Urinary bladder (tissue), 4 donors: ENCODE measurements at places on chromosomes 2 and 18. TPM values are rescaled to one million over a fixed set of nuclear protein-coding genes. Genes with fewer than 3 reads are reported as not detected.

- no peak for DNase-seq
Measured at GRCh38 chr2:43075811-43076585, 150.4 kb downstream of the ZFP36L2 start.

GRCh38 chr2:128237081-128237534 is 81.6 kb downstream of the HS6ST1 start:
- no peak for DNase-seq

- no peak for DNase-seq
Measured at GRCh38 chr18:14921547-14921946, 173.6 kb downstream of the ANKRD30B start.

DNA sequence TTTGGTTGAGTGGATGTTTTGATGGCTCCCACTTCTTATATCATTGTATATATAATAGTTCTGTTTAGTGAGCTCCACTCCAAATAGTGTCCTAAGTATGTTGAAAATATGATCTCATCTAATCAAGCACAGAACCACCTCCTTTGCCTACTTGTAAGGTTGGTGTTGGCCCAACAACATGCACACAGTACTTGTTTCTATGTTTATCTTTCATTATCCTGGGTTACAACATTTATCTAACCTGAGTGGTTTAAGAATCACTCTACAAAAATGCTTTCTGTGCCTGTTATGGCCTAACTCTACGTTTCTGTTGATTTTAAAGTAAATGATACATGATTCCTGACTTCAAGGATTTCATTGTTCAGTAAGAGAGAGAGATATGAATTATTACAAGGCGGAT is 281.9 kb downstream of the FIGN start:
- DNase-seq = no peak

ACOXL gene
- 1.2 TPM for polyA plus RNA-seq

GRCh38 chr2:58047373-58047935 is 848 bp downstream of the VRK2 start:
- no peak for DNase-seq

- DNase-seq = no peak
Measured at GRCh38 chr18:60865801-60866200, 467.4 kb upstream of the CDH20 start.

DNA sequence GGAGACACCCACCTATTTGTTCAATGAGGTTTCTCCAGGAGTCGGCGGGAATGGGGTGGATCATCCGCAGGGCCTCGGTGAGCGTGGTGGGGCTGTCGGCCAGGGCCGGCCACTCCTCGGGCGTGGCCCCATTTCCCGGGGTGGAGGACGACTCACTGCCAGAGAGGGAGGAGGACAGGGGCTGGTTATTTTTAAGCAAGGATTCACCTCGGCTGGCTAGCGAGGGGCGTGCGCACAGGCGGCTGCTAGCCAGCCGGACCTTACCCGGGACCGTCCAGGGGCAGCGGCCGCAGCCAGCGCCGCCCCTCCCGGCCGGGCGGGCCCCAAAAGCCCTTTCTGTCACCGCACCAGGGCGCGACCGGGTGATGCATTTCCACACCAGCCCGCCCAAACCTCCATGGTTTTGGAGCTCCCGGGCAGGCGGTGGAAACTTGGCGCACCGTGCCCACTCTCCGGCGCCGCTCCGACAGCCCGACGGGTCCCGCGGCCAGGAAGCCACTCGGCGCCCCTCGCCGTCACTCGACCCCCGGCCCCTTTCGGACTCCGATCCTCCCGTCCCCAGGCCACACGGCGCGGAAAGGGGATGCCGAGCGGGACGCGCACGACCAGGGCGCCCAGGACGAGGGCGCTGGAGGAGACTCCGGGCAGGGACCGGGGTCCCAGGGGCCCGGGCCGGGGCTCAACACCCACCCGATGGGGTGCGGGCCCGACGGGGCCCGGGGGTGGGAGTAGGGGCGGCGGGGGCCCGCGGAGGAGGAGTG is 57.1 kb downstream of the SNORC start:
- DNase-seq = no peak

DNA sequence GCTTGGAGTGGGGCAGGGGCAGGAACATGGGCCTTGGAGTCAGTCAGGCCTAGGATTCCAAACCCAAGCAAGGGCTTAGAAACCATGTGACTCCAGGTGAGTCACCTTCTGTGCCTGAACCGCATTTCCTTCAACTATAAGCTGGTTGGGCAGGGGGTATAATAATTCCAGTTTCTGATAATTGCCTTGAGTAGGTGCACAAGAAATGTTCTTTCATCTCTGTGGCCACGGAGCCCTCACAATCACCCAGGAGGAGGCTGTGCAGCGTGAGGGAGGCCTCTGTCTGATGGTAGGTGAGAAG is 112.1 kb upstream of the HAAO start:
- no peak for DNase-seq

DSC2 gene
- polyA plus RNA-seq = 1.6 TPM

FEZ2 gene
- 39.3 TPM for polyA plus RNA-seq

GRCh38 chr2:200438251-200438650 is 71.6 kb downstream of the KCTD18 start:
- no peak for DNase-seq

DNA sequence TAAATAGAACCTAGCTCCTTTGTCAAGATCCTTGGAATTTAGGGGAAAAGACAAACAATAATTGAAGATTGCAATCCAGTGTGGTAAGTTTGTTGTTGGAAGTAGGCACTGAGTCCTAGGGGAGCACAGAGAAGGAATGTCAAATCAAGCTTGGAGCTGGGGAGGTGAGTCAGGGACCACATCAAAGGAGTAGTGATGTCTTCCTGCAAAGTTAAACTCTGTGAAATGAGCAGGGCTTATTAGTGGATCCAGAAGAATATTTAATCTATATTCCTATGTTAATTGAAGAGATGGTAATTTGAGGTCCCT is 41.7 kb upstream of the NABP1 start:
- DNase-seq = no peak

DNA sequence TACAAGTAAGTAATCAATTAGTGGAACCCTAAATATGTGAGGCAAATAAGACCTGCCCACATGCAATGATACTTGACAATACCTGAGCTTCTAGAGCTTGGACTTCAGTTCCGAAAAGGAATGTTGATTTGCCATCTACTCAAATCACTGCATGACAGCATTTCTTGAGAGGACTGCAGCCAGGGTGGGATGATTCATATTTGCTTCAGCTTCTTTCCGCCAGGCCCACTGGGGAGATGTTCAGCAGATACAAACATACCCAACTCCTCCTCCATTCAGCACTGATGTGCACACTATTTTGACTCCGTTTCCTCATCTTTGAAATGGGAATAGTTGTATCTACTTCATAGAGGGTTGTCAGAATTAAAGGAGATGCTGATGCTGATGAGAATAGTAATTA is 28.8 kb upstream of the TMEM177 start:
- no peak for DNase-seq

ASB18 gene
- not detected for polyA plus RNA-seq

DNA sequence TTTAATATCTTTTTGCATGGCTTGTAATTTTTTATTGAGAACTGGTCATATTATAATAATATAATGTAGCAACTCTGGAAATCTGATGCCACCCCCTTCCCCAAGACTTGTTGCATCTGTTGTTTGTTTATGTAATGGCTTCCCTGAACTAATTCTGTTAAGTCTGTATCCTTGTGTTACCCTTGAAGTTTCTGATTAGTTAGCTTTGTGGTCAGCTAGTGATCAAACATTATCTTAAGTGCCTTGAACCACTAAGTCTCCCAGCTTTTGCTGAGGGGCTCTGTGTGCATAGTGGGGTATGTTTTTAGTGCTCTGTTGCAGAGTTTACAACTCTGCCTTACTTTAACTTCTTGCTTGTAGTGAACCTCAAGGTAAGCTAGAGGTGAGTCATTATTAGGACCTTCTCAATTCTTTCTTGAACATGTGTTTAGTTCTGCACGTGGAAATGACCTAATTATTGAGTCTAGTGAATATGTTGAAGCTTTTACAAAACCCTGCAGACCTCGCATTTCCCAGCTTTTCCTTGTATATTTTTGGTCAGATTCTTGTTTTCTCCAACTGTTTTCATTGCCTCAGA is 24.8 kb downstream of the SMCHD1 start:
- no peak for DNase-seq

CPLX4 gene
- not detected for polyA plus RNA-seq

CFAP221 gene
- polyA plus RNA-seq = 0.09 TPM

DNA sequence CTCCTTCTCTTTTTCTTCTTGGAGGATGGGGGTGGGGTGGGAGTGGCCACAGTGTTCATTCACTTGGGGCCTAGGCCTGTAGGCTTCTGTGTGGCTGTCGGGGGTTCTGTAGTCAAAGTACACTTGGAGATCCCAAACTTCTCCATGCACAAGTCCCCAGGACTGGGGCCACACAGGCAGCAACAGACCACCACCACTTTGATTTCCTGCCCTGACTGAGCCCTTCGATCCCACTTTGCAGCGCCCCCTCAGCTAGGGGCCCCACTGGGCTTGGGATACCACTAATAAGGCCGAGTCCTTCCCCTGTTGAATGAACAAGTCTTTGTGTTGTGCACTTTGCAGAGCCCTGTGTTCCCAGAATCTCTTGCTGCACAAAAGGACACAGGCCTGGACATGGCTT is 5.5 kb upstream of the TEX51 start:
- DNase-seq = no peak

- DNase-seq = no peak
Measured at GRCh38 chr18:31659576-31660177, 24.7 kb downstream of the B4GALT6 start.

- DNase-seq = no peak
Measured at GRCh38 chr2:177155631-177156030, 57.0 kb upstream of the HNRNPA3 start.

GNAL gene
- polyA plus RNA-seq = 19.7 TPM

- DNase-seq = no peak
Measured at GRCh38 chr2:237617587-237617982, 9.8 kb upstream of the LRRFIP1 start.

MEP1B gene
- polyA plus RNA-seq = not detected

DNA sequence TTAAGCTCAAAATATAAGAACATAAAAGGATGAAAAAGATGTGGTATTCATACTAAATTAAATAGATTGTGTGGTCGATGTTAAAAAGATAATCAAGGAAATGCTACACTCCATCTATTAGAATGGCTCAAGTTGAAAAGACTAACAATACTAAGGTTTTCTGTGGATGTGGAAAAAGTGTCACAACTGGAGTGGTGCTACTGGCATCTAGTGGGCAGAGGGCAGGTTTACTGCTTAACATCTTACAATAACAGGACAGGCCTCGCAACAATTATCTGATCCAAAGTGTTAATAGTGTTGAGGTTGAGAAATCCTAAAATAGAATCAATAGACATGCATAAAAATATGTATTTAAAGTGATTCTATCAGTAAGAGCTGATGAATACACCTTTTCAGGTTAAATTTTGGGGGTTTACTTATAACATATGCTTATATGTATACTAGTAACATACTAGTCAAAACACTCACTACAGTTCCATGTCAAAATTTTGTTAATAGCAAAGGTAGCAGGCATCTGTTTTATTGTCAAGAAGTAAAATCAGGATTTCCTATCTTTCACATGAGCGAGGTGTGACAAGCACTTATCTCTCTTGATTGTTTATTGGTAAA is 91.5 kb upstream of the TMEFF2 start:
- no peak for DNase-seq

DNA sequence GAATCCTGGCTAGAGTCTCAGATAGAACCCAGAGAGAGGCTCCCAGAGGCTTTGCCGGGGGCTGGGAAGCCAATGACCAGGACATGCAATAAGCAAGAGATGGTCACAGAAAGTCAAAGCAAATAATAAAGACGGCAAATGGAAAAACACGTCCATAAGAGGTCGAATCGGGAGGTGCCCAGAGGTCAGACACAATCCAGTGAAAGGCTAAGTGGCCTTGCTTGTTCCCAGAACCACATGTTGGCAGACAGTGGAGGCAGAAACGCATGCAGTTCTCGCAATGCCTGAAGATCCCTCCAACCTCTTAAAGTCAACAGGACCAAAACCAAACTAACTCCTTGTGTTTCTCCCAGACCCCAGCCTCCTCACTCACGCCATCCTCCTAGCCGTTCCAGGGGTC is 3.0 kb downstream of the CYB5A start:
- no peak for DNase-seq

BCL11A gene
- polyA plus RNA-seq = 2.4 TPM

- no peak for DNase-seq
Measured at GRCh38 chr2:25685741-25686140, 12.4 kb upstream of the DTNB start.

CACNB4 gene
- 4.8 TPM for polyA plus RNA-seq

GRCh38 chr18:11789716-11790510 is 61.3 kb upstream of the CHMP1B start:
- DNase-seq = no peak

DNA sequence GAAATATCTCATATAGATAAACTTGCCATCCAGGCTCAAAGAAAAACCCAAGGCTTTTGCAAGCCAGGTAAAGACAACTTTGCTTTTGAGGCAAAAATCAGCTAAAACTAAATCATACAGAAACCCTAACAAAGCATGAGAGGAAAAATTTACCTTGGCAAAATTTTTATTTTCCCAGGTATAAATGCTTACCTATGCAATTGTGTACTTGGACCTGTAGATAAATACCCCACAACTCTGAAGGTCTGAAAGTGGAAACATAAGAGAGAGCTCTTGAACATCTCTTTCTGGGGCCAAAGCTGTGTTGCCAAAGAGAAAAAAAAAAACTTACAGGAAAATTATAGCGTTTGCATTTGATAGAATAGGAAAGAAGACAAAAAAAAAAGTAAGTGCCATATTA is 14.6 kb upstream of the CSRNP3 start:
- DNase-seq = no peak

CDKL4 gene
- polyA plus RNA-seq = 0.11 TPM

TMEM178A gene
- polyA plus RNA-seq = 1.3 TPM

DNA sequence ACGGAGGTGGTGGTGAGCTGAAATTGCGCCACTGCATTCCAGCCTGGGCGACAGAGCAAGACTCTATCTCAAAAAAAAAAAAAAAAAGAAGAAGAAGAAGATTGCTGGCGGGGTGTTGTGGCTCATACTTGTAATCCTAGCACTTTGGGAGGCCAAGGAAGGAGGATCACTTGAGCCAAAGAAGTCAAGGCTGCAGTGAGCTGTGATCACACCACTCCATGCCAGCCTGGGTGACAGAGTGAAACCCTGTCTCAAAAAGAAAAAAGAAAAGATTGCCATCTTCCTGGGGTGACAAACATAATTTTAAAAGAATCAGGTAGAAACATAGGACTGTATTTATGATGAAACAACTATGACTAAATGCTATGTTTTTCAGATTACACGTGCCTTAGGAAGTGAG is 55.1 kb upstream of the EML4 start:
- DNase-seq = no peak

GRCh38 chr18:76131738-76132137 is 363.3 kb downstream of the ZNF516 start:
- DNase-seq = no peak

DNA sequence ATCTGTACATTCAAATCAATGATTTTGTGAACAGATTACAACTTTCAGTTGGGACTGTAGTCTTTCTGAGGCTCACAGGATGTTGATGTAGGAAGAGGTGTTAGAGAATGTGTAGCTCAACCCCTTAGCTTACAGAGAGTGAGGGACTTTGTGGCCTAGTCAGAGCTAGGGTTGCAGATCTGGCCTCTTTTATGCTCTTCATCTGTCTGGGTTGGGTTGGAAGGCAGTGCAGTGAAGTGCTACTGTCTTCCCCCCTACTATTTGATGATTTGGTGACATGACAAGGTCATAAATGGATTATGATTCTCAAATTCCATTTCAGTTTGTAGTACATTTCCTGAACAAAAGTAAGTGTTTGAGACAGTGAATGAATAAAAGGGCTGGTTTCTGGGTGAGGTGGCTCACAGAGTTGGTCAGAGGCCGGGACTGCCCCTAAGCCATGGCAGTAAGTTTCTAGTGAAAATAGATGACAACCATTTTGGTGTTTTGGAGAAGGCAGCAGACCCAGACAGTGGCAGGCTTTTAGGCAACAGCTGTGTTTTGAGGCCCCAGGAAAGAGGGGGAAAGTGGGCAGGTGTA is 21.6 kb downstream of the MAP4K4 start:
- no peak for DNase-seq

GRCh38 chr2:36433311-36434217 is 78.0 kb downstream of the CRIM1 start:
- peak; percentile 48 for DNase-seq
